ENCODE measurements at places on chromosomes 13 and 19.

DNA sequence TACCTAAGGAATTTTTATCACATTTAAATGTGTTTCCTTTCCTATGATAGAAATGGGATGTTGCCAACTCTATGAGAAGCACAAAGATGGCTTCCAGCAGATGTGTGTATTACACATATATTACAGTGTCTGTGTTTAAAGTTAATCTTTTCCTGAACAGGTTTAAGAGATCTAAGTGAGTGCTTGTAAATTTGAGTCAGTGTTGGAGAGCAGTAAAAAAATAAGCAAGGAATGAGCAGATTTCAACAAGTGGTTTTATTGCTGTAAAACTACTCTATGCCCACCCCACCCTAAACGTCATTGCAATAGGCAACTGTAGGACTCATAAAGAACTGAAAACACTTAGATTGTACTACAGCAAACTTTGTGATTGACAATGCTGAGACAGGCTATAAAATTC, 248.7 kb downstream of the KLF5 start:
- DNase-seq, result no peak

GRCh38 chr13:98171900-98172589, 5.0 kb downstream of the RNF113B start:
- DNase-seq, result no peak

DNA sequence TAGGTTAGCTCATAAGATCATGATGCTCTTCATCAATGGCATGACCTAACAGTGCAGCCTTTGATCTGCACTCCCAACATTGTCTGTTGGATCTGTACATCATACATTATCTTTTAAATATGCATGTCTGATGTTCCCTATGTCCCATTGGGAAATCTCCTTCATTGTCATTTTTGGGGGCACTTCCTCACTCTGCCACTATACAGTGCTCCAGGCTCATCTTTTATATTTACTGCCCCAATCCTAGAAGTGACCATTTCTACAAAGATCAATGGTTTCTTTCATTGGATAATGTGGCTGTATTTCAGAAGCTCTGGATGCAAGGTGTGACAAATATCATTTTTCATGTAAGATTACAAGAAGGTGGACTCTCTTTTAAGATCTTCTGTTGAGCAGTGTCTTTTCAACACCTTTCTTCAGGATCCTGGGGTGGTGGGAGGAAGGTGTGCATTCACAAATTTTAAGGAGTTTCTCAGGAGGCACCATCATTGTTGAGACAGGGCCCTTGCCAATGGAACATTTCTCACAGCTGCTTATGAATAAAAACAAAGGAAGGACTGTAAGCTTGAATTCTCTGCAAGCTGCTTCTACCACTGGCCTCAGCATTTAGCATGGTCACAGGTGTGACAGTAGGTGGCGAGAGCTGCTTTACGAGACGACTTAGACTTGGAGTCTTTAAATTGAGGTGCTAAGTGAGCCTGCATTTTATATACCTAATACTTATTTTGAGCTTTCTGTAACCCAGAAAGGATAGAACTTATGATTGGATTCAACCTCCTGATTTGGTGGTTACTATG, 403.0 kb downstream of the LMO7 start:
- DNase-seq, result no peak

DNA sequence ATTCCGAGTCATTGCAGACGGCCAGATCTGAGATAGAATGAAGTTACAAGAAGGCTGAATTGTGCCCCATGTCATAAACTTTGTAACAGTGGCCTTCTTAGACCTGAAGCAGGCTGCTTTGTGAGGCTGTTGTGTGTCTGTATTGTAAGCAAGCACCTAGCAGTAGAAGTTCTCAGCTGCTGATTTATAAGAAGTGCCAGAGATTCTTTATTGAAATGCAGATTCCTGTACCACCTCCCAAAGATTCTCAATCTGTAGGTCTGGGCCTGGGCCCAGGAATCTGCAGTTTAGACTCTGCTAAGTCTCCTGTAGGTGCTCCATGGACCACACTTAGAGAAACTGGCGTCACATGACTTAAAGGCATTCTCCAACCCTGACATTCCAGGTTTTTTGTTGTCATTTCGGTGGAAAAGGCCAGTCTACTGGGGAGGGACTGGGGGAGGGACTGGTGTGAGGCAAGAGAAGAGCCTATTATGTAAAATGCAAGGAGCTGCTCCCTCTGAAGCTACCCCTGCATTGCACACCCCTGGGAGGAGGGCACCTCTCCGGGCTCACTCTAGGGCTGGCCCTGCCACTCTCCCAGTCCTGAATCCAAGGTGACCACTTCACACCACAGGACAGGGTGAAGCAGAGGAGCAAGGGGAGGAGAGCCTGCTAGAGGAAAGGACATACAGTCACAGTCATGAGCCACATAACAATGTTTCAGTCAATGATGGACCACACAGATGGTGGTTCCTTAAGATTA, 769 bp upstream of the TMEM272 start:
- no peak for DNase-seq

- DNase-seq, result no peak
Observed at GRCh38 chr13:73872397-73872796, 261.8 kb downstream of the KLF12 start.

GRCh38 chr19:14147797-14148605, 11.6 kb upstream of the ASF1B start:
- no peak for DNase-seq

- no peak for DNase-seq
Observed at GRCh38 chr19:5588906-5589676, 21.3 kb upstream of the TINCR start.

DNA sequence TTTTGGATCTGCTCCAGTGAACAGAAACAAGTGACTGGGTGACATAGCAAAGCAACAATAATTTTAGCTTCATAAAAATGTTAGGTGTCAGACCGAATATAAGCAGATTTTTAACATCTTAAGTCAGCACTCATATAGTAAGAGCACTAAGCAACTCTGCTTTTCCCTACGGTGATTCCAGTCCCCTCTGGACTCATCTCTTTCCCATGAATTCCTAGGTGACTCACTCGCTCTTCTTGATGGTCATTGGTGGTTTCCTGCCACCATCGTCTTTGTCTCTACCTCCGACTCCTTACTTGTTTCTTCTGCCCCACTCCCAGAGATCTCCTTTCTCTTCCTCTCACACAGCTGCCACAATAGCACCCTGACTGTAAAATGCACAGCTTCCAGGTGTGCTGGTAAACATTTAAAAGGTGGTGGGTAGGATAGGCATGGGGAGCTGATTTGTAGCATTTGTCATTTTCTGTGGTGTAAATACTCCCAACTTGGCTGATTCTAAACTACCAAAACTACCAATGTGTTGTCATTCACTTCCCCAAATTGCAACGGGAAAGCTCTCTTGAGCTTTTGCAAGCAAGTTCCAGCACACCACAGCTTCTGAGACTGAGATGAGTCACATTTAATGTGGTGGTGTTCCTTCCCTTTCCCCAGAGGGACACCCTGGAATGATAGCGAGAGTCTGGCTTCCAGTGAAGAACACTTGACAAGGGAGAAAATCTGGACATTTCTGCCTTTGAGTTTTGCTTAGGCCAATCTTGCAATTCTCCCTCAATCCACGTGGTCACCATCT, 42.8 kb upstream of the CLDN10 start:
- DNase-seq, result no peak

GRCh38 chr13:97373787-97374186, 60.2 kb upstream of the RAP2A start:
- DNase-seq, result no peak

GRCh38 chr19:42253245-42254088, 1.5 kb downstream of the ERF start:
- no peak for DNase-seq

- DNase-seq, result no peak
Observed at GRCh38 chr13:104286566-104287290, 1220.5 kb upstream of the SLC10A2 start.

GRCh38 chr13:106275446-106276032, 259.9 kb downstream of the EFNB2 start:
- DNase-seq, result no peak

DNA sequence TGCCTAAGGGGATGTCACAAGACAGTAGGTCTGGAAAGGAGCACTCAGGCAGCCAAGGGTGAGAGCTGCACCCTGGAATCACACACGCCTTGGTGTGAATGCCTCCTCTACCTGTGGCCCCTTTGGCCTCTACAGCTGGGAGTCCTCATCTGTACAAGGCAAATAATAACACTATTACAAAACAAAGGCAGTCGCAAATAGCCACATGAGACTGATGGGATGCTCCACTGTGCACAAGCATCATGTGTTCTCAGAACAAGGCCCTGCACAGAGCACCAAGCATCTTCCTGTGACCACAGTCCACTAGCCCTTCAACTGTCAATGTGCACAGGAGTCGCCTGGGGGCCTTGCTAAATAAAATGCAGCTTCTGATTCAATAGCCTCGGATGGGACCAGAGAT, 44.6 kb upstream of the HNRNPA1L2 start:
- no peak for DNase-seq

GRCh38 chr19:11138601-11139300, 16.8 kb downstream of the SPC24 start:
- peak; percentile 63 for DNase-seq

GRCh38 chr19:12796146-12797071, 5.1 kb downstream of the JUNB start:
- no peak for DNase-seq

Measured in GOT3 (cell line).